Stimulated activated CD4-positive, alpha-beta T cell treated with anti-CD3 and anti-CD28 coated beads, TNF-alpha, amount 100 ng/mL, for 24 hours (primary cell): ENCODE measurements at places on chromosomes 7 and 10.

DNA sequence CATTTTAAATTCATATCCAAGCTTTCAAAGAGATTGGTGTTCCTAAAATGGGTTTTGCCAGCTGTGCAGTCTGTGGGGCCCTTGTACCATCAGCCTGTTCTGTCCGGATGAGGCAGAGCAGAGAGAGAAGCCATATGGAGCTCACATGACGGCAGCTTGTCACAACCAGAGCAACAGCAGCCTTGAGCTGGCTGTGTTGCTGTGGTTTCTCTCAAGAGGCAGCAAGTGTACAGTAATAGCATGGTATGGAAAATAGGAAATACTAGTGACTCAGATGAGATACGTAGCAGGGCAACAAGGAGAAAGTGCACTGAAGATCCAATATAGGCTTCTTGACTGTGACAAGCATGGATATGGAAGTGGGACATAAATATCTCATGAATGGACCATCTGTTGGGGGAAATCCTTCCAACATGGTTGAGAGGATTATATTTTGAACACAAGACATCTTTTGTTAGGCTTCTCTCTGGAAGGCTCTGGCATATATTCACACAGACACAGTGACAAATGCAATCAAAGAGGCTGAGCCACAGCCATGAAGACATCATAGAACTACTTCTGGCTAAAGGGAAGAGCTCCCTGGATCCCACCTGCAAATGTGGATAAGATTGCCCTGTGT, 251.0 kb upstream of the TAC1 start:
- no peak for DNase-seq

- DNase-seq: no peak
These were observed 149.7 kb downstream of the WNT2 start for GRCh38 chr7:117173035-117173770.

DNA sequence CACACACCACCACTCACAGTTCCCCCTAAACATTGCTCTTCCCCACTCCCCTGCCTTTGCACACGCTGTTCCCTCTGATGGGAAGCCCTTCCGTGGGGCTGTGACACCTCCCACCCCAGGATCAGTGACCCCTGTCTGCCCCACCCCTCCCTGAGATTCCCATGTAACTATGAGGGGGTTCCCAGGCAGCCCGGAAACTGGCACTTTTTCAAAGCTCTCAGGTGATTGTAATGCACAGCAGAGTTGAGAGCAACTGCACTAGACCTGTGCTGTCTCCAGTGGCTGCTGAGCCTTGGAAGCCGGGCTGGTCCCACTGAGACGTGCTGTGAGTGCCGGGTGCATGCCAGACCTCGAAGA, 29.8 kb downstream of the GPRIN2 start:
- no peak for DNase-seq

GRCh38 chr7:100599911-100600729, 2.0 kb upstream of the PCOLCE start:
- DNase-seq: no peak

- DNase-seq: no peak
These were observed 2.5 kb downstream of the CHN2 start for GRCh38 chr7:29196971-29197595.

- DNase-seq: no peak
These were observed 15.9 kb downstream of the C10orf90 start for GRCh38 chr10:126654579-126654978.

GRCh38 chr7:87886875-87887274, 10.6 kb downstream of the DBF4 start:
- no peak for DNase-seq

DNA sequence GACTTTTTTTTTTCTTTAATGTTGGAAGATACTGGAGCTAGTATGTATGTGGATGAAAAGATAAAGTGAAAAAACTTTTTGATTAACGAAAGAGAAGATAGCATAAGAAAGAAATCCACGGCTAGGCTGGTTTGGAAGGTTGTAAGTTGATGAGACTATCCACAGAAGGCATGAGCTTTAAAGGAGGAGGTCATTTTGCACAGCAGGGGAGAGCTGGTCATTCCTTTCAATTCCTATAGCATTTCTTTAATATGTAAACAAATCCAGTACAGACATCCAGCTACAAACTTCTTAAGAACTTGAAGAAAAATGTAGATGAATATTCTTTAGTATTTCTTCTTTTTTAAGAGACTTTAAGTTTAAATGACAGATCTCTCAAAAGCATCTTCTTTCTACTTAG, 281.3 kb downstream of the CACNA2D1 start:
- DNase-seq: no peak

DNA sequence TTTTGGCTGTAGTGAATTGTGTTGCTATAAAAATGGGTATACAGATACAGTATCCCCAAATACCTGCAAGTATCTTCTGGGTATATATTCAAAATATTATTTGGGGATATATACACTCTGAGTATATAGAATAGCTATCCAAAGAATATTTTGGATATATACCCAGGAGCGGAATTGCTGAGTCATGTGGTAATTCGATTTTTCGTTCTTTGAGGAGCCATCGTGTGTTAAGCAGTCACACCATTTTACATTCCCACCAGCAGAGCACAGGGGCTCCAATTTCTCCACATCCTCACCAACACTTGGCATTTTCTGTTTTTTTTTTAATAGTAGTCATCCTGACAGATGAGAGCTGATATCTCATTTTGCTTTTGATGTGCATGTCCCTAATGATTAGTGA, 61.9 kb downstream of the TEX36 start:
- DNase-seq: no peak

GRCh38 chr10:962342-962741, 25.9 kb upstream of the GTPBP4 start:
- no peak for DNase-seq
